ENCODE measurements at places on chromosomes 1 and 21.

GRCh38 chr1:232305050-232305449 is 324.9 kb downstream of the SIPA1L2 start:
- DNase-seq: no peak

DNA sequence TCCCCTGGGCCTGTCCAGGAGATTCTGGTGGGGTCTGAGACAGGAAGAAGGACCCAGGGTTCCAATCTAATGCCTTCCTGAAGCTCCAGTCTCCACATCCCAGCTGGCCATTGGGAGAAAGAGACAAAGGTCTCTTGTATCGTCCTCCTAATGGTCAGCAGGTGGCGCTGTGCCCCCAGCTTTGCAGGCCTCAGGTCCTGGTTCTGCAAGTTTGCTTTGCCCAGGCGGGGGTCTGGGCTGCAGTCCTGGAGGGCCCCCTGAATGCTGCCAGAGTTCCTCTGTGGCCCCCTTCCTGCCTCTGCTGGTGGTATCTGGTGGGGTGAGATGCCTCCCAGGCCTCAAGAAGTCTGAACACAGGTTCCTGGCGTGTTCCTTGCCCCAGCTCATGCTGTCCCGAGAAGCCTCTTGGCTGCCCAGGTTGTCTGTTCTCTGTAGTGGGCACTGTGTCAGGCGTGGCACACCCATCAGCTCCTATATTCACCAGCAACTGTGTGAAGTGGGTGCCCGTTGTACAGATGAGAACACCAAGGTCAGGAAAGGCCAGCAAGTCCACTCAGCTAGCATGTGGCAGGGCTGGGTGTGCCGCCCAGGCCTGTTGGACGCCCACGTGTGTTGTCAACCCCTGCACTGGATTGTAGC is 33.8 kb upstream of the CSF3R start:
- peak; percentile 40 for DNase-seq

- DNase-seq: no peak
Measured at GRCh38 chr1:58896246-58897183, 112.7 kb upstream of the JUN start.

DNA sequence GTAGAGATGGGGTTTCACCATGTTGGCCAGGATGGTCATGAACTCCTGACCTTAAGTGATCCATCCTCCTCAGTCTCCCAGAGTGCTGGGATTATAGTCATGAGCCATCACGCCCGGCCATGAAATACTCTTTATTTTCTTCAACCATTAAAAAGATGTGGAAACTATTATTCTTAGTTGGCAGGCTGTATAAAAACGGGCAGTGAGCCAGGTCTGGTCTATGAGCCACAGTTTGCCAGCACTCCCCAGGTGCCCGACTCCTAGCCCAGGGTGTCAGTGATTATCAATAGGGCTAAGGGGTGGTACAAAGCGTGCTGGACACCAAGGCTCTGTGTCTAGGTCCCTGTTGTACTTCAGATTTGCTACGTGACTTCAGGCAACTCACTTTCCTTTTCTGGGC is 3.7 kb upstream of the TMEM61 start:
- no peak for DNase-seq

DNA sequence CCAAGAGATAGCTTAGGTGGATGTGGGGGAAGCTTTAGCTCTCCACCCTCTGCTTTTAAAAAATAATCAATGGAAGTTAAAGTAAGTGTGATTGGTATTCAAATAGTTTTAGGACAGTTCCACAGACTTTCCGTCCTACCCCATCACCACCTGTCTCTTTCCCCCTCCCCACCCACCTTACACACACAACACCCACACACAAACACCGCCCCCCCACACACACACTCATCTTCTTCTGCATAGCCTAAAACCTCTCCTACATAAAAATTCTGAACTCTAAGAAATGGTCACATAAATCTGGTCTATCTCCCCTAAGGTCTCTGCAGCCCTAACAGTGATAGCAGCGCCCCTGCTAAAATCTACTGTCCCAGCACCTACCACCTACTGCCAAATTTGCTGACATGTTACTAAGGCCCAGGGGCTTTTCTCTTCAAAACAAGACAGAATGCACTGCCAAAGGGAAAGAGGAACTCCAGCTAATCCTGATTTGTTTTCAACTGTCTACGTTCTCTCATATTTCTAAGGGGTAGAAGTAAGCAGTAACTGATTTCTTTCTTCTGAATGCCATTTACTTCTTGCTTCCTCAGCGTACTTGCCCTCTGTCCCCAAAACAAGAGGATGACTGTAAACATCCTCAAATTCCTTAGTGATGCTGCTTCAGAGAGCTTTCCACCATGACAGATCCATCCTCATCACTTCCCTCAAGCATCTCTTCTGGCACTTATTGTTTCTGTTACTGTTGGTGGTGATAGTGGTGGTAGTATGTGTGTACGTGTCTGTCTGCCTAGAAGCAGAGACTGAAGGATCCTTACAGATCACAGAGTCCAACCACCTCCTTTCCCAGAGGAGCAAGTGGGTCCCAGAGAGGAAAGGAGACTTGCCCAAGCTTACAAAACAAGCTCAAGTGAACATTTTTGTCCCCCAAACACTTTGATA is 56.8 kb downstream of the LUZP1 start:
- no peak for DNase-seq

DNA sequence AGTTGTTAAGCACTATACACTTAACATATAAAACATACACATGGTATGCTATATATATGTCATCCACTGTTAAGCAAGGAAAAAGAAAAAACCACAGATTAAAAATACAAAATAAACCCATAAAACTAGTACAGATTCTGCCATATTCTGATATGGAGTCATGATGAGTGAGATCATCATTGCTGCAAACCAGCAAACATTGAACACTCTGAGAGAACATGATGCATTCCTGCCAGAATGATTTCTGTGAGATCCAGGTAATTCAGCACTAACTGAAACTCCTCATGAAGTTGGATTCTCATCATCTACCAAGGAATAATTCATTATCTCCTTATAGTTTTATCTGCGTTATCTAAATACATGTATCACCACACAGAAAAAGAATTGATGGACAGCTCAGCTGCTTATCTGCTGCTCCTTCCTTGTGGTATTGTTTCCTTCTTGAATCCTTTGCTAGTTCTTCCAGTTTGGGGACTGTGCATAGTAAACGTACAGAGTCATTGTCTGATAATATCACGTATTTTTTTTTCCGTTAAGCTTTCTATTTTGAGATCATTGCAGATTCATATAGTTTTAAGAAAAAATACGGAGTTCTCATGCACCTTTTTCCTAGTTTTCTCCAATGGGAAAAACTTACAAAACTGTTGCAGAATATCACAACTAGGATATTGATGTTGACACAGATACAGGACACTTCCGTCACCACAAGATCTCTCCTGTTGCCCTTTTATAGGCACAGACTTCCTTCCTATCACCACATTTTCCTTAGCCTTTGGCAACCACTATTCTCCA is 9.3 kb downstream of the RAB4A start:
- DNase-seq: no peak

DNA sequence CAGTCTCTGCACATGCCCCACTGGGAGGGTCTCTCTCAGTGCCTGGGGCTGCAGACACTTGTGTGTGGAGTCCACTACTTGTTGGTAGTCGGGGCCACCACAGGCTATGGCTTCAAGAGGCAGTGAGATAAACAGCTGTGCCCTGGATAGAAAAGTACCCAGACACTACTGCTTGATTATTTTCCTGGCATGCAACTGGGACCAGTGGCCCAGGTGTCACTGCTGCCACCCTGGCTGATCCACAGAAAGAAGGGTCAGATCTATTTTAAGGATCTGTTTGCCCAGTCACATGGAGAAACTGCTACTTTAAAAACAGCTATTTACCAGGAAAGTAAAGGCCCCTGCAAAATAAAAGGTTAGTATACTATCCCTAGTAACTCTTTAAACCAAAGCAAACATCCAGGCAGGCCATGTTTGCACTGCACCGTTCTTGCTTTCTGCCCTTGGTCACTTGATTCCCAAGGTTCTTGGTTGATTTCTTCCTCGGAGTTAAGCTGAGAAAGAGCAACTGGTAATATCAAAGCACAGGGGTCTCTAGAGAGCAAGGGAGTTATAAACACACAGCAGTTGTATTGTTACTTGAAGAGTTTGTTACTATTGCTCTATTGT is 99.9 kb downstream of the GLUL start:
- no peak for DNase-seq

GRCh38 chr21:36320421-36321324 is 676 bp downstream of the MORC3 start:
- peak; percentile 66 for DNase-seq

GRCh38 chr1:20207546-20207945 is 21.2 kb upstream of the PLA2G2C start:
- peak; percentile 10 for DNase-seq

DNA sequence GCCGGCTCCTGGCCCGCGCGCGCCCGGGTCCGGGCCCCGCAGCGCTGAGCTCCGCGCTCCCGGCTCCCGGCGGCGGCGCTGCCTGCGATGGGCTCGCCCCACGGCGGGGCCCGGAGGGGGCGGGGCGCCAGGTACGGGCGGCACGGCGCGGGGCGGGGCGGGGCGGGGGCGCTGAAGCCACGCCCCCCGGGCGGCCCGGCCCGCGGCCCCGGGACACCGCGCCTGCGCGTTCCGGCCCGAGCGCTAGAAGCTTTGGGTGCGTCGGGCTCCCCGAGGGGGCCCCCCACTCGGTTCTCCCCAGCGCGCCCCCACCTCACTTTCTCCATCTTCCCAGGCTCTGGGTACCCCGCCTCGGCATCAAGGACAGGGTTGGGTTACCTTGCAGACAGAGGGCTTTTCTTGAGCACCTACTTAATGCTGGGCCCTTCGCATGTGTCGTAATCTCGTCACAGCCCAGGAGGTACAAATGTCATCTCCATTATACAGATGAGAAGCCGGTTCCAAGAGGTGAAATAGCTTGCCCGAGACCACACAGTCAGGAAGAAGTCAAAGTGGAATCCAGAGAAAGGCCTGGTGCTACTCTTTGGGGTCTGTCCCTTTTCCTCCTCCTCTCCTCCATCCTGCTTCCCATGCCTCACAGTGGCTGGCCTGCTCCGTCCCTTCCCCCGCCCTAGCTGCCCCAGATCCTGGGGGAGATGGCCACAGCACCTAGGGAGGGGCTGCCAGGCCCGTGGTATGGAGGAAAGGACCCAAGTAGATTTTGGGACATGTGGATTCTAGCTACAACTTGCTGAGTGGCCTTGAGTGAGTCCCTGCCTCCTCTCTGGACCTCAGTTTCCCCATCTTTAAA is 46.5 kb downstream of the RAP1GAP start:
- DNase-seq: no peak

DNA sequence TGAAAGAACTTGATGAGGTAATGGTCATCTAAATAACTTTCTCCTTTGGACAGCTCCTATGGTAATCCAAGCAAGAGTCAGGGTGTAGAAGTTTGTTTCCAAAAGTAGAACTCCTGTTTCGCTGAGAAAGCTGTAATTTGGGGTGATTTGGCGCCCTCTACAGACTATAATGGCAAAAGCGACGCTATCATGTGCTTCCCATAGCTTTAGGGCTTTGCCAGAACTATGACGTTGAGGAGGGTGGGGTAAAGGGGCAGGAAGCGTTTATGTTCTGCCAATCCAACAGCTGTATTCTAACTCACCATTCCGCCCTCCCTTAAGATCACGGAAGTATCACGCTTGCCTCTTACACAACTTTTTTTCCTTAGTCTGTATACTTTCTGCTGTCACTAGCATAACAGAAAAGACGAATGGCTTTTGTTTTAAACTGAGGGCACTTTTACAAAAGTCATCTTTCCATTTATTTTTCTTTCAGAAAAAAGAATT is at the start of gene FMO4:
TSS of gene FMO4 (plus strand) at position 349 of the 486 bp plus-strand sequence. CDS start 5,643 bp downstream, outside the sequence.
- peak; percentile 99 for DNase-seq

DNA sequence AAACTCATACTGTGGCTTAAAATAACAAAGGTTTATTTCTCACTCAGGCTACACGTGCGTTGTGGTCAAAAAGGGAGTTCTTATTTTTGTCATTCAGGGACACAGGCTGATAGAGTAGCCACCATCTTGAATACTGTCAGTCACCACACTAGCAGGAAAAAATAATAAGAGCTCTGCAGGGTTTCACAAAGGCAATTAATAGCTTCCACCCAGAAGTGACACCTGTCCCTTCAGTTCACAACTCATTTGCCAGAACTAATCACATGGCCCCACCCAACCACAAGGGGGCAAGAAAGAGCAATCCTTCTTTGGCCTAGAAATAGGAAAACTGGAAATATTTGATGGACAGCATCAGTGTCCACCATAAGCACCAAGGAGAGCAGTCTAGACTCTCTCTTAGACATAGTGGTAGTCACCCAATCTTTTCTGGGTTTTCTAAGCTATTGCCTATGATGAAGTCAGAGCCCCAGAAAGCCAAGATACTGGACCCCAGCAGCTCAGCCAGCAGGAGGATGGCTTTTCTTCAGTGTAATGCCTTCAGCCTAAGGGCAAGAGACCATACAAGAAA is 8.2 kb downstream of the HAPLN2 start:
- peak; percentile 27 for DNase-seq

DNA sequence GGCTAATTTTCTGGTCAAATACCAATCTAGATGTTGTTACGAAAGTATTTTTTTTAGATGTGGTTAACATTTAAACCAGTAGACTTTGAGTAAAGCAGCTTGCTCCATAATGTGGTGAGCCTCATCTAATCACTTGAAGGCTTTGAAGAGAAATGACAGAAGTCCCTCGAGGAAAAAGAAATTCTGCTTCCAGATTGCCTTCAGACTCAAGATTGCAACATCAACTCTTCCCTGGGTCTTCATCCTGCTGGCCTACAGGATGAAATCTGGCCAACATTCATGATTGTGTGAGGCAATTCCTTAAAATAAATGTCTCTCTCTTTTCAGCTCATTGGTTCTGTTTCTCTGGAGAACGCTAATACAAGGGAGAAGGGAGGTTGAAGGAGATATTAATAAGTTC is 32.5 kb upstream of the SSX2IP start:
- DNase-seq: peak; percentile 94

DNA sequence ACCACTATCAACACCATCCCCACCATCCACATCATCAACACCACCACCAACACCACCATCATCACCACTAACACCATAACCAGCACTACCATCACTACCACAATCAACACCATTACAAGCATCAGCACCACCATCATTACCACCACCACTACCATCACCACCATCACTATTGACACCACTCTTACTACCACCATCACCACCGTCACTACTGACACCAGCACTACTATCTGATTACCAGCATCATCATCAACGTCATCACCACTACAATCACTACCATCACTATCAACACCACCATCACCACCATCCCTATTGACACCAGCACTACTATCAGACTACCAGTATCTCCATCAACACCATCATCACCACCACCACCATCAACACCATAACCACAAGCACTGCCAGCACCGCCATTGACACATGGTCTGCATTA is 106.1 kb upstream of the RUNX3 start:
- DNase-seq: no peak

GRCh38 chr1:24849672-24850295 is 80.3 kb downstream of the RUNX3 start:
- peak; percentile 25 for DNase-seq

DNA sequence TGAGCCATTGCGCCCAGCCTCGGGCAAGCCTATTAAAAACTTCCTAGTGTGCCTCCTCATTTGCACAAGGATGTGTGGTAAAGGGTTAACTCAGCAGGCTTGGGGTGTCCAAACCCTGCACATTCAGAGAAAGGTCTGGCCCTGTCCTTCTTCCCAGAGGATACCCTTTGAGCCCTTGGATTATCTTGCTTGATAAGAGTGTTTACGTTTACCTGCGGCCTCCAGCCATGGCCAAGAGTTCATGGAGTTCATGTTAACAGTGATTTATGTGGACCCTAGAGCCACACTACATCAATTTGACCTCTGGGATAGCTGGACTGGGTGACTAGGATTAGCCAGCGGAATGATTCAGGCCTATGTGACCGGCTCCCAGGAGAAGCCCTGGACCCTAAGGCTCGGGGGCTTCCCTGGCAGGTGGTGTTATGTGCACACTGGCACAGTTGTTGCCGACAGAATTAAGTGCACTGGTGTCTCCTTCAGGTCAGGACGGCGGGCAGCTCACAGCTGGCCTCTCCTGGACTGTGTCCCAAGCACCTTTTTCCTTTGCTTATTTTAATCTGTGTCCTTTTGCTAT is 7.7 kb upstream of the TCP10L start:
- DNase-seq: no peak

Data from AG10803 (cell line).